ENCODE measurements at places on chromosomes 12 and 14.

DNA sequence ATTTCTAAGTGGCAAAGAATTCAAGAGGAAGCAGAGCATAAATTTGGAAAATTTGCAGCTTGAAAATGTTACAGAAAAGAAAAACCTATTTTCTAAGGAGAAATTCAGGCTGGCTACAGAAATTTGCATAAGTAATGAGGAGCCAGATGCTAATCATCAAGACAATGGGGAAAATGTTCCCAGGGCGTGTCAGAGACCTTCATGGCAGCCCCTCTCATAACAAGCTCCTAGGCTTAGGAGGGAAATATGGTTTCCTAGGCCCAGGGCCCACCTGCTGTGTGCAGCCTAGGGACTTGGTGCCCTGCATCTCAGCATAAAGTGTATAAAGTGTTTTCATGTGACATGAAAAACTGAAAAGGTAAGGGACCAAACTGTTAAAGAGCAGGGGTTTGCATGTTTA lies 1796.3 kb upstream of the FLRT2 start:
- DNase-seq, result no peak

- DNase-seq, result no peak
Measured at GRCh38 chr14:83425138-83425537, 1891.5 kb upstream of the SEL1L start.

DNA sequence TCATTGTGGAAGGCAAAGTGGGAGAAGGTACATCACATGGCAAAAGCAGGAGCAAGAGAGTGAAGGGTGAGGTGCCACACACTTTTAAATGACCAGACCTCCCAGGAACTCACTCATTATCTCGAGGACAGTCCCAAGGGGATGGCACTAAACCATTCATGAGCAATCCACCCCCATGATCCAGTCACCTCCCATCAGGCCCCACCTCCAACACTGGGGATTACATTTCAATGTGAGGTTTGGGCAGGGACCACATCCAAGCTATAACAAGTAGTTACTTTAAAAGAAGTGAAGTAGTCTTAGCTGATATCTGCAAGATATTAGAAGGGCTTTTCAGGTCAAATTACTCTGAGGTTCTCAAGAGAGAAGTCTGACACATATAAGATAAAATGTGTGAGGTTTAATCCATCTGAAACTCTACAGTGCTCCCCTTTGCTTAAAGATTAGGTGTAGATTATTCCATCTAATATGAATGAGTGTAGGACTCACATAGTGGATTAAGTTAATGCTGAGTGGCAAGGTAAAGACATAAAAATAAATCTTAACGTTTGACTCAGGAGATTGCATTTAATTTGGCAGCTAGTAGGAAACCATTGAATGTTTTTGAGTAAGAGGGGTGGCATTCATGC lies 130.8 kb downstream of the TMX1 start:
- no peak for DNase-seq

- no peak for DNase-seq
Measured at GRCh38 chr12:7498809-7499208, 4.8 kb downstream of the CD163 start.

DNA sequence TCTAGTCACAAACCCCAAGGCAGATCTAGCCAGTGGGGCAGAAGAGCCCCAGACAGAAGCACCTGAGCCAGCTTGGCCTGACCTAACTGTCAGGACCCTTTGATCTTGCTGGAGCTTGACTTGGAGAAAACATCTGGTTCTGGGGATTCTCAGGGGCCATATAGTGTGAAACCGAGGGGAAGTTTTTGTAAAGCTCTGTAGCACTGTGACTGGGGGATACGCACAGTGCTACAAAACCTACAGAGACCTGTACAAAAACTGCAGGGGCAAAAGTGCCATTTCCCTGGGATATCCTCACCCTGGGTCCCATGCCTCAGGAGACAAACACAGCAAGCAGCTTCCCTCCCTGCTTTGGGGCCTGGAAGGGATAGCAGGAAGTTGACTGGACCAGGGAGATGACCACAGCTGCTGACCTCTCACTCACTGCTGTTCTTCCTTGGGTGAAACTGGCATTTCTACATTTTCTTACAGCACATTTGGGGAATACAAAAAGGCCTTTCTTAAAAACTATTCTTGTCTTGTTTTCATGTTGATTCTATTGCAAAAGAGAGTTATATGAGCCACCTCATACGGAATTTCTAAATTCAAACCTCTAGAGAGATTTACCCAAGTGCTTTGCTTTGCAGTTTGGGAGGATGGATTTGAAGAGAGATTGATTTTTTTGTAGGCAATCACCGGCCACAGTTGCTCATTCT lies 140.0 kb downstream of the DAD1 start:
- DNase-seq, result no peak
